HS-5 (cell line): ENCODE measurements at places on chromosomes 5 and 9.

GRCh38 chr5:168685566-168685965, 106.4 kb upstream of the PANK3 start:
- DNase-seq: no peak

DNA sequence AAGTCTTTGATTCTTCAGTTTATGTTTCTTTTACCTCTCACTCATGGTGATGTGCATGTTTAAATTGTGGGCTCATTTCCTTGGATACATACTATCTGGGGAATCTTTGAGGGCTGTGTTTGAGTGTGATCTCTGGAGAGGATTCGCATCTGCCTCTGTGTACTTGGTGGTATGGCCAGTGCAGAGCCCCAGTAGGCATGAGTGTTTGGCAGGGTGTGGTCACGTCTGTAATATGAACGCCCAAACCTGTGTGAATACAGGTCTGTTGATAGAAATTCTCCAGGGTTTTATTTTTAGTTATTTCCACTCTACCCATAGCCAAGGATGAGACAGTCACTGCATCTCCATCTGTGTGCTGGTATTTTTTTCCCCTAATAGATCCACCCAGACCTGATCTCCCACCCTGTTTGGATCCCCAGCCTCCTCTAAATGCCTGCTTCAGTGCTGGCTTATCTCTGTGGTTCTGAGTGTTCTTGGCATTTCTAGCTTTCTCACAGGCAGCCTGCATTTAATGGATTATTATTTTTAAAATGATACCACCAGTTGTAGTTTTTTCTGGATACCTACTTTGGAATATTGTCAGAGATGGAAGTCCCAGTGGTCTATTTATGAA, 37.5 kb downstream of the TJP2 start:
- DNase-seq: no peak

DNA sequence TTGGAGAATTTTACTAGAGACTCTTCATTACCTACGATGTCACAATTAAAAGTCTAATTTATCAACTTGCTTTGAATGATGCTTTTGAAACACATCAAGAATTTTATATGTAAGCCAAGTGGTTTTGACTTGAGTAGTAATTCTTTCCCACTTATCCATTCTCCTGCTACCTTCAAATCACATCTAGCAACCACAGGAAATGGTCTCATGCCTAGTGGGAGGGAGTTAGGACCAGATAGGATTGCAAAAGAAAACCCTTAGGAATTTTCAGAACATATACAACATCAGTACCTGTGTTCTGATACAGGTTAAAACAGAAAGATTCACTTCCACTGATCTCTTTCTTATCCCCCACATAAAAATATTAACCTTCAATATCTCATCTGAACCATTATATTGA, 260.4 kb downstream of the CWC27 start:
- no peak for DNase-seq

DNA sequence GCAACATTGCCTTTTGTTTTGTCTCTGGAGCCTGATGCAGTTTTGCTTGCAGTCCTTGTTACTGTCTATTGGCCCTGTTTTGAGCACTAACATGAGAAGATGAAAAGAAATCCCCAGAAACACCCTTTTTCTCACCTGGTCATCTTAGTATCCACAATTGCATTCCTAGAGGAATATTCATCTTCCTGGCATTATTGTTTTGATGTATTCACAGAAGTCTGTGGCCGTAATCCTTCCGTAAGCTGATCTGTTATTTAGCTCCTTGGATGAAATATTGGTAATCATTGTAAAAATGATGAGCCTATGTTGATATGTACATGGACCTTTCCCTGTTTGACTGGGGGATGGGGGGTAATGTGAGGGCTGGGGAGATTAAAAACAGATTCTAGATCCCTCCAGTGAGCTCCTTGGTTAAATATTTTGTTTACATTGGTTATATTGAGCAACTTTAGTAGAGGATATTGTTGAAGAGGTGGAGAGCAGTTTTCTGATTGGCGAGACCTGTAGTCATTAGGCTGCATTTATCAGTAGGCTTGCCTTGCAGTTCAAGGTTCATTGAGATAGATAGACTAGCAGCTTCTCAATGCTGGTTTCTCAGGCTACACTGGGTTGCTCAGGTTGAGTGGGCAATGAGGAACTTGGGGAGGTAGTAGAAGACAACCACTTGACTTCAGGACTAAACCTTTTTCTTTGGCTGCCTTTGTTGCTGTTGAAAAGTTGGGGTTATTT, 117.5 kb downstream of the MACIR start:
- no peak for DNase-seq

DNA sequence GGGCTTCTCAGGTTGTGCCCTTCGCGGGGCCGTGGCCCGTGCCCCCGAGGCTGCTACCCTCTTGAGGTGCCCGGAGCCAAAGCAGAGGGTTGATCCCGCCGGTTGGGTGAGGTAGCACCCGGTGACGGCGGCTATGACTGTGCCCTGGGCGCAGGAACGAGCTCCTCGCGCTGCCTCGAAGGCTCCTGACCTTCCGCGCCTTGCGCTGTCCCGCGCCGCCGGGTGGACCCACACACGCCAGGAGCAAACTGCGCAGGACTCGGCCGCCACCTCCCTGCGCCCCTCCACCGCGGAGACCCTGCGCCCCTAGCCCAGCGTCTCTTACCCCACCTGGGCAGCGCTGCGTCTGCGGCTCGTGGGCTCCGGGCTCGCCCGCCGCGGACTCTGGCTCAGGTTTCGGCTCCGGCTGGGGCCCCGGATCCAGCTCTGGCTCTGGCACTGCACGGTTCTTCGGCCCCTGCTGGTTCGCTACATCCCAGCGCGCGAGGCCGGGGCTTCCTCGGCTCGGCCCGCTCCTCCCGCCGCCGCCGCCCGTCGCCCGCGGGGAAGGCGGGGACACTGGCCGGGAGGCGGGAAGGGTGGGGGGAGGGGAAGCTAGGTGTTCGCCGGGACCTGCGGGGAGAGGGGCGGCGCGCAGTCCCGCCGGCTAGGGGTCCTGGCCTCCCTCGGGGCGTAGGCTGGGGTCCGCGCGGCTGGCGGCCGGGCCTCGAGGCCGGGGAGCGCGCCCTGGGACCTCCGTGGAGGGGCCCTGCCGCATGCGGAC, 5.4 kb upstream of the PITX1 start:
- DNase-seq: no peak

- DNase-seq: peak; percentile 70
Observed at GRCh38 chr5:150783422-150783928, 4.9 kb downstream of the SMIM3 start.

DNA sequence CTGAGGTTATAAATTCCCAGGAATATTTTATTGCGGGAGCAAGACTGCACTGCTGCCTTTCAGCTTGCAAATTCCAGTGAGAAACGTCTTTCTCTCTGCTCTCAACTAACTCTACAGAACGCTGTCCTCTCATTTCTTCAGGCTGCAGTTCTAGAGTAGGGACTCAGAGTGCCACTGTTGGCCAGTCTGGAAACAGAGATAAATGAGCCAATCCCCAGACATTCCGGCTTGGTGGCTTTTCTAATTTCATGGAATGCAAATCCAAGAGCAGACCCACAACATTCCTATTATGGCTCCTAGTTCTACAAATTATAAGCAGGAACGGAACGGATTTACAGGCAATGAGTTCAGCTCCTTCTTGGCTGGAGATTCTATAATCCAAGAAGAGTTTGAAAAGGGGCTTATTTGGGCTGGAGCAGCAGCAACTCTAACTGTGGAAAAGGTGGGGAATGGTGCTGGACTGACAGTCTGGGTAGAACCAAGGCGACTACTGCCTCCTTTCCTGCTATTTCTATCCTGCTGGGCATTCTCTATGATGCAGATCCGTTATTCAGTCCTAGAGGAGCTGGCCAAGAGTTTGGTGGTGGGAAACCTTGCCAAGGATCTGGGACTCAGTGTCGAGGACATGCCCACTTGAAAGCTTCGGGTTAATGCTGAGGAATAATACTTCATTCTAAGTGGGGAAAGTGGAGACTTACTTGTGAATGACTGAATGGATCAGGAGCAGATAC, 9.3 kb downstream of the PCDHGA12 start:
- no peak for DNase-seq

DNA sequence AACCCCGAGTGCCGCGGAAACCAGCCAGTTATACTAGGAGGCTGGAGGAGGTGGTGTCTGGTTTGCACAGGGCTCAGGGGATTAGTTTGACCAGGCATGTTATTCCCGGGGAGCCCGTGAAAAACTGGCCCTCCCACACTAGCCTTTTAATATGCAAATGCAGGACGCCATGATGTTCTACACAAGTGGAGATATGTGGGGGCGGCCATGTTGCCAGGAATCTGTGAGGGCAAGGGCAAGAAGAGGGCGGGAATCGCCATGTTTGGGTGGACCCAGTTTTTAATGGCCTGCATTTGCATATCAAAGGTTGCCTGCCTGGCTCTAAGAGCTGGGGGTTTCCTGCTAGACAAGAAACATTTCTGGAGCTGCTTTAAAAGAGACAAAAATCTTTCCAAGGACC, 940.7 kb downstream of the CDH18 start:
- DNase-seq: no peak

GRCh38 chr5:400282-401145, 42.5 kb upstream of the EXOC3 start:
- DNase-seq: peak; percentile 49

- no peak for DNase-seq
Observed at GRCh38 chr5:16926417-16926816, 9.7 kb downstream of the MYO10 start.

DNA sequence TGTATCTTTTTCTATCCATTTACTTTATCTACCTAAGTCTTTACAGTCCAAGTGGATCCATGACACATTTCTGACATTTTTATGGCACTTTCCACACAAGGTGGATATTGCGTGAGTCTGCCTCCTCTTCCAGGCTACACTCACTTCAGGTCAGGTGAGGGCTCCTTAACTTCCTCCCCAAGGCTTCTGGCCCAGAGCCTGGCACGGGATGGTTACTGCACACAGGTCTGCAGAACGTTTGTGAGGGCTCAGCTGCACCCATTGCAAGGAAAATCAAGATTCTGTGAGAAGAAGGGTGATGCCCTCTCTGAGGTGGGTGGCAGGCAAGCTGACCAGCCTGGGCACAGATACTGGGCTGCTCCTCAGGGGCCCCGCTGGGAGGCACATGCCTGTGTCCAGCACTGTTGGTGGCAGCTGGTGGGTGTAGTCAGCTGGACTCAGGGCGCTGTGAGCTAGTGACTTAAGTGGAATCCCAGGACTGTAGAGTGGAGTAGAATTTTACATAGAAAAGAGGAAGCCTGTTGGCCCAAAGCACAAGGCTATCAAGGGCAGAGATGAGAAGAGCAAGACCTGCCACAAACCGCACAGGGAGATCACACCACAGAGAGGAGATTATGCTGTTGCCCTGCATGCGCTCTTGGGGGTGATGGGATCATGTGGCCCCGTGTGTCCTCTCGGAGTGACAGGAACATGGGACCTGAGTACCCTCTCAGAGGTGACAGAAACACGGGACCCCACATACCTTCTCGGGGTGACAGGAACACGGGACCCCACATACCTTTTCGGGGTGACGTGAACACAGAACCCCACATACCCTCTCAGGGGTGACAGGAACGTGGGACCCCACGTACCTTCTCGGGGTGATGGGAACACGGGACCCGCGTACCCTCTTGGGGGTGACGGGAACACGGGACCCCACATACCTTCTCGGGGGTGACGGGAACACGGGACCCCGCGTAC, 21.3 kb downstream of the AHRR start:
- DNase-seq: no peak

- no peak for DNase-seq
Observed at GRCh38 chr5:125180231-125180829, 433.9 kb upstream of the ZNF608 start.

DNA sequence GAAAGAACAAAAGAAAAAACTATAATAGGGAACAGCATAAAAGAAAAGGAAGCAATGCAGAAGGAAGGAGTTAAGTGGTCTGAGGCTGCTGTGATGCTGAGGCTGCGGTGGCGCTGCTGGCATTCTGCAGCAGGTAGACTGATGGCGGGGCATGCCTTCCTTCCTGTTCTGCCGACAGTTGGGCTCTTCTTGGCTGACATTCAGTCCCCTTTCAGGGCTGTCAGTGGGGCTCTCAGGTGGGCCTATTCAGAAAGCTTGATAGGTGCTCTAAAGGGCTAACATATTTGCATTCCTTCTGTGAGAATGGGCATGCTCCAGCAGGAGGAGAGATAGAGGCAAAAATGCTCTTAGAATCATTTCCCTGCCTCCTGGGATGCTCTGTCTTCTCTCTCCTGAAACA, 5.1 kb upstream of the CLINT1 start:
- no peak for DNase-seq

GRCh38 chr9:13457795-13458194, 178.3 kb upstream of the MPDZ start:
- no peak for DNase-seq

DNA sequence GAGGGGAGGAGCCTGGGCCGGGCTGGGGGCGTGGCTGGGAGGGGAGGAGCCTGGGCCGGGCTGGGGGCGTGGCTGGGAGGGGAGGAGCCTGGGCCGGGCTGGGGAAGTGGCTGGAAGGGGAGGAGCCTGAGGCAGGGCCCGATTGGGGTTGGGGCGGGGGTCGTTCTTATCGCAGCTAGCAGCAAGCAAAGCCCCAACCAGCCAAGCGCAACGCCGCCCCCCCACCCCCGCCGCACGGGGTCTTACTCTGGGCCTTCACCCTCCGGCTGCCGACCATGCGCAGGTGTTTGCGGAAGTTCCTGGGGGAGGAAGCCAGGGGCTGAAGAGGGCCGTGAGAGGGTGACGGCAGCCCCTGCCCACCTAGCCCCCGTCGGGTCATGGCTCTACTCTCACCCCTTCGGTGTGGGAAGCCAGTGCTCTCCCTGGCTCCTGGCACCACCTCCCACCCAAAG, 5.0 kb downstream of the NSMF start:
- DNase-seq: no peak

DNA sequence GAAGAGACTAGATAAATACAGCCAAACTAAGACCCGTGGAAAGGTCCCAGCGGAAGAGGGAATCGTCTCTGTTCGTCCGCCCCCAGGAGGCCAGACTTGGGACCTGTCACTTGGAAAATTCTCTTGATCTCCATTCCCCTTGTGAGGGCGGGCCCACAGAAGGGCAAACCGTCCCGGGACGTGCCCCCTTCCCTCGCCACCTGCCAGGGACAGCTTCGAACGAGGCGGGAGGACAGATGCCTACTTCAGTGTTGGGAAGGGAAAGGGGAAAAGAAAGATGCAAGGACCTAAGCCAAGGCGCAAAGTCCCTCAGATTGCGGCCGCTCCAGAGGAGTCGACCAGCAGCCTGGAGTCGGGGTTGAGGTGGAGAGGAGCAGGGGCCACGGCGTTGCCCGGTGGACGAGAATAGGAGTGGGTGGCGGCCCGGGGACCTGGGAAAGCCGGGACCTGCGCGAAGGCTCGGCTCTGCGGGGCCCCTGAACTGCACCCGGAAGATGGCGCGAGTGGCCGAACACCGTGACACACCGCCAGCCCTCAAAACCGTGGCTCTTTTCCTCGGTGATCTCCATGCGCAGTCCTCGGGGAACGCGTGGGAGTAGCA, 4.4 kb upstream of the EBF1 start:
- no peak for DNase-seq

- DNase-seq: peak; percentile 70
Observed at GRCh38 chr5:10453545-10453944, 11.9 kb downstream of the ROPN1L start.

- no peak for DNase-seq
Observed at GRCh38 chr5:160747987-160748386, 104.0 kb downstream of the ATP10B start.
